ENCODE measurements at places on chromosomes 11 and 22.

- DNase-seq = no peak
These were observed 48.1 kb downstream of the WNT7B start for GRCh38 chr22:45928726-45929368.

DNA sequence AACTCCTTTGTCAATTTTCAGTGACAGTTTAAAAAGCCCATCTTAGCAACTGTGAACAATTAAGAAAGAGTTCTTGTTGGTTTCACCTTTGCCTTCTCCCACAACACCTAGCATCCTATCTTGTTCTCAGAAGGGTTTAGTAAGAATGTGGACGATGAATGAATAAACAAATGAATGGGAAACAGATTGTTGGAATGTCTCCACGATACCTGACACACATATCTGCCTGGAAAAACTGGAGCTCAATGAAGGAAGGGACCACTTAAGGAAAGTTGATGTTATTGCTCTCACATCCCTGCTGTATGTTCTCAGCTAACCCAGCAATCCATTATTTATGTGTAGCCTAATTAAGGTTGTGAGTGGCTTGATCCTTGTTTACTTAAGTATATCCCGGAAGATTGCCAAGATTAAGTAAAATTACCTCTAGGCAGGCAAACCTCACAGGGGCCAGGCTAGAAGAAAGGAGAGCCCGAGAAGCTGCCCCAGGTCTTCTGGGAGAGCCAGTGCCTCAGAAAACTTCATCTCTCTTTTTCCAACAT lies 286.4 kb downstream of the NXPE2 start:
- DNase-seq = no peak

DNA sequence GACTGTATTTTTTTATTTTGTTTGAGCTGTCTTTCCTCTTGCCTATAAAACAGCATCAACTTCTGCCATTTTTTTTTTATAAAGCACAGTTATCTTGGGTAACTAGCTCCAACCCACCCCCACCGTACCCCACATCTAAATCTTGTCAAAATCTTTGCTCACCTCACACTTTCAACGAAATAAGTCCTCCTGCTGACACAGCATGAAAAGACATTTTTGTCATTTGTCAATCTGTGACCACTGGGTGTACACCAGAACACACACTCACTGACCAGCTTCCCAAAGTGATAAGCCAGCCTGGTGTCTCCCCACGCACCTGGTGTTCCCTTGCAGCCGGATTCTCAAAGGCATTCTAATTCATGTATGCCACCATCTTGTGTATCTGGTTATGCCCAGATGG lies 1.7 kb upstream of the TECTA start:
- DNase-seq = no peak

- no peak for DNase-seq
These were observed 2.0 kb upstream of the JAML start for GRCh38 chr11:118226781-118227180.

DNA sequence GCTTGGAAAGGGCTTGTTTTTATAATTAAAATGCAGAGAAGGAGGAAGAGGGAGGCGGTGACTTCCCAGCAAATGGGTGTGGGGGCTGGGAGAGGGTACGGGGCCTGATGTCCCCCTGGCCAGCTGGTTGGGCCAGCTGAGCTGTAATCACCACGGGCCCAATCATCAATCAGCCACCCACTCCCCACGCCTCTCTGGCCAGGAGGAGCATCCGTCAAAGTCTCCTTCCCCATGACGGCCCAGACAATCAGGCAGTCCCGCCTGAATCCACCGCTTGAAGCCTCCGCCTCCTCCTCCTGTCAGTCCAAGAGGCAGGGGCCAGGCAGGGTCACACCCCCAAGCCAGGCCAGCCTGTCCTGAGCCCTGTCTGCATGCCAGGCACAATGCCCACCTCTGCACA lies 13.3 kb upstream of the CABP7 start:
- DNase-seq = no peak

DNA sequence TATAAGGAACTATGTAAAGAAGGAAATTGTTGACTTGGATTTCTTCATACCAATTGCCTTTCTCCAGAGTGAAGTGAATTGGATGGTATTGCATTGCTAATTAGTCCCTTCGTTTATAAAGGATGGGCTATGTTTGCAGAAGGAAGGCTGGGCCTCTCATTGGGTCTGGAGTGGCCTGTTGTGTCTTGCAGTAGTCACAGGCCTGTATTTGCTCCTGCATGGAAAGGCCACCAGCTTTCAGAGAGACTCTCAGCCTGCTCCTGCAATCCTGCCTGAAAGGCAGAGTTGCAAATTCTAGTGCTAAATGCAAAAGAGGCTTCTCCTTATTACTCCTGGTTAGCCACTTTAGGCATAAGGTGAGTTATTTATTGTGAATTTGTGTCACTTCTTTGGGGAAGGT lies 103.8 kb downstream of the EXT2 start:
- DNase-seq = no peak
